HuH-7 (cell line): ENCODE measurements at places on chromosomes 1 and 21.

DNA sequence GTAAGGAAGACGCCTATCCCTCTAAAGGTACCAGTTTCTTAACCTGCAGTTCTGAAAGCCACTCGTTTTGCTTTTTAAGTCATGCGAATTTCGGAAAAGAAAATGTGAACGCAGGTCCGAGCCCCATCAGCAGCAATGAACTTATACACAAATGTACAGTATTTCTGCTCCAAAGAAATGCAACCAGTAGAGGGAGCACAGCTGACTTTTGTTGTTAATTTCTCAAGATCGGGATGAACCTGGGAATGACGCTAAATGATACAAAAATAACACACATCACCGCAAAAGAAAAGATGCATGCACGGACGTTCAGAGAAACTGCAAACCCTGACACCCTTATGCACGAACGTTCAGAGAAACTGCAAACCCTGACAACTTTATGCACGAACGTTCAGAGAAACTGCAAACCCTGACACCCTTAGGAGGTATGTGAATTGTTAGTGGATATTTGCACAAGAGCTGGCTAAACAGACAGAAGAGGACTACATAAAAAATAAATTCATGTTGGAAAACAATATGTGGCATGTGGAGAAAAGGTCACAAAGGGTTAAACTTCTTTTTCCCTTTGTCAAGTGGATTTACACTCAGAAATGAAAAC lies 3.5 kb upstream of the TIAM1 start:
- peak; percentile 50 for DNase-seq

DNA sequence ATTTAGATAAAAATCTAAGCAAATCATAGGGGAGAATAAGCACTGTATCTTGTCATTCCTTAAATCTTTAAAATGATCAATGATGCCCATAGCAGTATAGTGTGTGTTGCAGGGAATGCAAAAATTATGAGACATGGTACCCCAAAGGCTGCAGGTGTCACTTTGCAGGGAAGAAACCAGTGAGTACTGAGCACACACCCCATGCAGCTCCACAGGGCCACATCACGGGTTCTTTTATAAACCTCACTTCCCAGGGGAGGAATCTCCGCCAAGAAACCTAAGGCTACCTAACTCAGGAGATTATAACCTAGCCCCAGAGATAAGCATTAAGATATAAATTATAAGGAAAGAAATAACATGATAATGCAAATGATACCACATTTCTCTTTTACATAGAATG lies 115.6 kb downstream of the APP start:
- no peak for DNase-seq

- DNase-seq: no peak
Observed at GRCh38 chr1:246828818-246829217, 102.9 kb downstream of the AHCTF1 start.

DNA sequence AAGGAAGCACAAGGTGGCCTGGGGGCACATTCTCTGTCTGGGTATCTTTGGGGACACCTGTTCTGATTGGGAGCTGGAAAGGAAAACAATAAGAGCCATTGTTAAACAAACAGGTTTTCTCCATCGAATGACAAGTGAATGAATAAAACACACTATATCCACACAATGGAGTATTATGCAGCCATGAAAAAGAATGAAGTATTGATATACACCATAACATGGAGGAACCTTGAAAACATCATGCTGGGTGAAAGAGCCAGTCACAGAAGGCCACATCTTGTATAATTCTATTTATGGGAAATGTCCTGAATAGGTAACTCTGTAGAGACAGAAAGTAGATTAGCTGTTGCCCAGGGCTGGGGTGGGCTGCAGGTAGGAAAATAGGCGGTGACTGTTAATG lies 11.1 kb downstream of the PROK1 start:
- DNase-seq: no peak

DNA sequence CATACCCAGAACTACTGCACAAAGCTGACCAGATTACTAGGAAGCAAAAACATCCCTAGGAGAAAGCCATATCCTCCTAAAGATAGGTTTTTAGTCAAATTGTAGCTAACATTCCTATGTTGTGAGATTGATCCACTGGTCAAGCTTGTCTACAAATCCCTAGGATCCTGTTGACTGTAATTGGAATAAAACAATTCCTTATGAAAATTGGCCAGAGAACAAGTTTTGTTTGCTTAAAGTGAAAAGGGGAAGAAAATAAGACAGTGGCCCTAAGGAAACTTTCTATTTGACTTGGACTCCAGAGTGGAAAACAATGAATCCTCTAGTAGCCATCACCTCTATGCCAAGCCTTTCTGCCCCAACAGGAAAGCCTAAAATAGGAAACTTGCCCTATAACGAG lies 645.2 kb upstream of the USP24 start:
- DNase-seq: no peak

DNA sequence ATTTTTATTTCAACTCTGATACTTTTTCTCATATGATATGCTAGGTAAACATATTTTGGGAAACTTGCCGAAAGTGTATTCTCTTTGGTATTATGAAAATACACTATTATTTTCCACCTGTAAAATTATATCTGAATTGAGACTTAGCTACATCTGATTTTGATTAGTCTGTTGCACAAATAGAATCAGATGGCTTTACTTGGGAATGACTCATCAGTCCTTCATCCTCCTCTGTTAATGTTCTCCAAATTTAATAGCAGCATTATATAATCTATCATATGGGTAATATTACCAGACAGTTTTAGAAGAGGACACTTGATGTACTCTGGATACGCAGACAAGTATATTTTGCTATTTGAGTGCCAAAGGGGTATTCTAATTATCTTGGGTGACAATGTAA lies 245.3 kb downstream of the CTH start:
- DNase-seq: no peak

GRCh38 chr1:161910604-161911003 lies 113.1 kb downstream of the OLFML2B start:
- no peak for DNase-seq

- DNase-seq: no peak
Observed at GRCh38 chr1:53071167-53071865, 9.3 kb downstream of the PODN start.

DNA sequence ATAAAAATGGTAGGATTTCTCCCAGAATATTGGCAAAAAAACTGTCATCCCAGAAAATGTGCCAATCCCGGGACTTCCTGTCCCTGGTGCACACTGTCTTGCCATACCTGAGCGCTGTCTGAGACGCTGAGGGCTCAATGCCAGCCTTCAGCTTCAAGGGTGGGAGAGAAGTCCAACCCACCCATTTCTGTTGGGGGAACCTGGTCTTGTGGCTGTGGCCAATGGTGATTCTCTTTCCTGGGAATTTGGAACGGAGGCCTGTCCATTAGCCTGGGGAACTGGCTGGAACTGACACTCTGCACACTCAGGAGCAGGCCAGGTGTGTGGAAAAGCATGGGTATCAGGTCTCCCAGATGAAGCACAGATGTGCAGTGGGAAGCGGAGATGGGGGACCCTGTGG lies 6.7 kb downstream of the MTHFR start:
- no peak for DNase-seq

GRCh38 chr1:15762546-15762945 lies 4.0 kb downstream of the FBLIM1 start:
- DNase-seq: no peak

DNA sequence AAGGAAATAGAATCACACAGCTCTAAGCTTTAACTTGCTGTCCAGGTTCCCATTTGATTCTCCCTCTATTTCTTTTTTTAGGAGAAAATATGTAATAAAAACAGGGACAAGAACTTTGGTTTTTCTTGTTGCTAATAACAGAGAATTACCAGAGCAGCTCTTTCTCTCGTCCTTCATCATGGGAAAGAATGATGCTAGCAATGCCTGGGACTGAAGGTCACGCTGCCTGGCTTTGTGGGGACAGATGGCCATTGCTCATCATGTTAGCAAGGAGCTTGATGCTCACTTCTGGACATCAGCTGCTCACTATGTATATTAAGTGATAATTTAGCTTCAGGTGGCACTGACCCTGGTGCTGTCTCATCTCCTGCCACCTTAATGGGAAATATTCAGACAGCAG lies 77.3 kb upstream of the AKT3 start:
- DNase-seq: no peak

GRCh38 chr1:28779751-28780408 lies 32.1 kb upstream of the OPRD1 start:
- no peak for DNase-seq

- no peak for DNase-seq
Observed at GRCh38 chr1:61569303-61569621, 155.7 kb downstream of the TM2D1 start.

GRCh38 chr1:204299814-204300365 lies 59.8 kb downstream of the PLEKHA6 start:
- no peak for DNase-seq

GRCh38 chr1:147550302-147550937 lies 9.1 kb downstream of the BCL9 start:
- no peak for DNase-seq

DNA sequence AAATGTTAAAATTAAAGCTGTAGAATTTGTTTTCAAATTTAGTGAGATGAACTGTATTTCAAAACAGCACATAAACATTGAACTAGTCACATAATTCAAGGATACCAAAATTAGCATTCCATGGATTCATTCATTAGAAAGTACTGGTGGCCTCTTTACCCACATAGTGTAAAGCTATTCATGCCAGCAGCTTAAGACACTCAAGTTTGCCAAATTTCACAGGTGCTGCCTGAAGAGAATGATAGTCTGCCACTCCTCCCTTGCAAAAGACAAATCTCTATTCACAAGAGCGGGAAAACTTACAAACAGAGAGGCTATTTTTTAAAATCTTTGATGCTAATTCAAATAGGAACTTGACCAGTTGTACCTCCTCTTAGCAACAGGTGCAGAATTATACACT lies 337.0 kb downstream of the BRINP3 start:
- DNase-seq: no peak

DNA sequence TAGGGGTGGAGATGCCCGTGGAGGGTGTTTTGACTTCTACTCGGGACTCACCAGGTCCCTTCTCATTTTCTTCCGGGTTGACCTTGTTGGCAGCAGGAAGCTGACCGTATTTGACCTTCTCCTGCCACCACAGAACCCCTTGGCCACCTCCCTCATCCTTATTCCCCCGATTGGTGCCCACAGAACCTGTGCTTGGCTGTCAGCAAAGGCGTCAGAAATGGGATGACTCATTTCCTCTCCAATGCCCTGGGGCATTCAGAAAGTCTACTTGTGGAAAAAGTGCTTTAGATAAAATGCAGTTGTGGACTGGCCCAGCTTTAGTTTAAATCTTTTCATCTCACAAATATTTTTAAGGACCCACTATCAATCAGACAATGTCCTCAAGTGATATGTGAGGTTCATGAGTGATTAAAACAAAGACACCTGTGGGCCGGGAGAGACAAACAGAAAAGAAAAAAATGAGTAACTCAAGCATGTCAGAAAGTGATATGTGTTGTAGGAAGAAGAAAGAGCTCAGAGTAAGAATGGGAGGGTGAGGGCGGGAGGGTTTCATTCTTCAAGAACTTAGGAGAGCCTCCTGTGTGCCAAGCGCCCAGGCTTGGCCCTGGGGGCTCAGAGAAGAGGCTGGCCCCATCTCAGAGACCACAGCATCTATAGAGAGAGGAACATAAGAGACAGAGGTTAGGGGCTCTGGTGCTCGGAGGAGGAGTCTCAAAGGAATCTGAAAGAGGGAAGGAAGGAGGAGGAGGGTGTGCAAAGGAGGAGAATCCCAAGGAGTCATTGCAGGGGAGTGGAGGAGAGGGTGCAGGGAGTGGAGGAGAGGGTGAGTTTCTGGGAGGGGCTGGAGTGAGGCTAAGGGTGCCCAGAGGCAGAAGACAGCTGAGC lies 221.6 kb upstream of the VAMP3 start:
- no peak for DNase-seq

- no peak for DNase-seq
Observed at GRCh38 chr1:52264530-52265115, 101.4 kb downstream of the CC2D1B start.

DNA sequence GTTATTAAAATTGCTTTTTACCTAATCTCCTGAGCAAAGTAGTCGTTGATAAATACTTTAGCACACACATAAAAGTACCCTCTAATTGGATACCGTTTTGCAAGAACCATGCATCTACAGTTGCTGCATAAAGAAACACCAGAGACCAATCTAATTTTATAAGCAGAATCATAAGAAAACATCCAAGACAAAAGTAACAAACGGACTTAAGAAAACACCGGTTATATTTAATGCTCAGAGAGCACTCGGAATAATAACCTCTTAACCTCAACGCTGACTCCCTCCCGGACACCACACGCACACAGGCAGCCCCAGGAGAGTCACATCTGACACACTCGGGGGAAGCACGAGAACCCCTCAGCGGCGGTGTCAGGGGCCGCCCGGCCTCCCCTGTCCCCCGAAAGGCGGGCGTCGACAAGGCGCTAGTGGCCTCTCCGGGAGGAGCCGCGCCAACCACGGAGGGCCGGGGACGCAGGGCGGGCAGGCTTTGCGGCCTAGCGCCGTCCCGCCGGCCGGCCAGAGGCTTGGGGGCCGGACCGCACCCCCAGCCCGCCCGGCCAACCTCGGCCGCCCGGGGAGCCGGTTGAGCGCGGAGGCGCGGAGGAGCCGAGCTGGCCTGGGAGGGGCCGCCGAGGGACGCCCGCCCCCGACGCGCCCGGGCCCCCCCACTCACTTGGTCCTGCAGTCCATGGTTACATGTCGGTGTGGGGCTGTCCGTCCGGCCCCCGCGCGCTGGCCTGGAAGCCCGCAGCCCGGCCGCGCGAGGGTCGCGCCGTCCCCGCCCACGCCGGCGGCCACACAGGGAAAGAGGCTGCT lies 606 bp downstream of the DENND1B start:
- peak; percentile 34 for DNase-seq

DNA sequence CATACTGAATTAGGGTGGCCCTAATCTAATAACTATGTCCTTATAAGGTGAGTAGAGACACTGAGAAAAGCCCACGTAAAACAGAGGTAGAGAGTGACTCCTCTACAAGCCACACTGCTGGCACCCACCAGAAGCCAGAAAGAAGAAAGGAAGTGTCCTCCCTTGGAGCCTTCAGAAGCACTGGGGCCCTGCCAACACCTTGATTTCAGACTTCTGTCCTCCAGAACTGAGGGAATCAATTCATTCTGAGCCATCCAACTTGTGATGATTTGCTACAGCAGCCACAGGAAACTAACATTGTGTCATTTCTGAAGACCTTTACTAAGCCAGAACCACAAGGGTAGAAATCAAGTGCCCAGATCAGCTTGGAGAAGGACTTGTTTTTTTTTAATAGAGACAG lies 15.0 kb downstream of the GNB1 start:
- DNase-seq: no peak

GRCh38 chr1:205849619-205850355 lies at the start of gene PM20D1:
PM20D1 (minus strand) TSS chr1:205850132; CDS start chr1:205850072, 60 bp downstream.
- DNase-seq: no peak

GRCh38 chr1:83698644-83699043 lies 300.3 kb downstream of the TTLL7 start:
- DNase-seq: no peak

DNA sequence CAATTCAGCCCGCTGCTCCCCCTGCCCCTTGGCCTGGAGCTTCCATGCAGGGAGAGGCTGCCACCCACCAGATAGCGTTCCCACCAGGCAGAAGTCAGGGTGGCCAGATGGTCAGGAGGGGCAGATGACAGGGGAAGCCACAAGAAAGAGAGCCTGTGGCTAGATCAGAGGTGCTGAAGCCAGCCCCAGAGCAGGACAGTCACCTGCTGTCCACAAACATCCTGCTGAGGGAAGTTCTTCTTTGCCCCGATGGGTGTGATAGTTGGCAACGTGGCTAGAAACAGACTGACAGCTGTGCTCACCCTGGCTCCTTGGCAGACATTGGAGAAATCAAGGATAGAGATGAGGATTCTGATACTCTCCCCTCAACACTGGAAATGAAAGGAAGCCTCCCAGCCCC lies 27.2 kb upstream of the SRP9 start:
- no peak for DNase-seq

- DNase-seq: no peak
Observed at GRCh38 chr1:115479055-115479482, 141.0 kb upstream of the NGF start.
